ENCODE measurements at places on chromosomes 1 and 21.

GRCh38 chr21:45533846-45534635, 8.2 kb downstream of the SLC19A1 start:
- no peak for DNase-seq

DNA sequence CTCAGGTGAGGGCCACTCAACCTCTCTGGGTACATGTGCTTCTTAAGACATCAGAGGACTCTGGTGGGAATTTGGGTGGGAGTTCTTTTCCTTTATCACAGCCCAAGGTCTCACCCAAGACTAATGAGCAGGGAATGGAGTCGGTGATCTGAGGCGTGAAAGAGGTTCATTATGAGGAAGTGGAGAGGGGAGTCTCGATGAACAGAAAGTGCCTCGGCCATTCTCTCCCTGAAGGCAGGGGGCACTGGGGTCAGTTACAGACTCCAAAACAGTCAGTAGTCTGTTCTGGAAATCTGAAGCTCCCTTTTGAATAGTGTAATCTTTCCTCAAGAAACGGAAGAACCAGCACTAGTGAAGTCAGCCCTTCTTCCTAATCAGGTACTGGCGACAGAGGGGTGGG, 36.2 kb downstream of the HSD3B2 start:
- no peak for DNase-seq

GRCh38 chr1:91863498-91863897, 22.5 kb downstream of the TGFBR3 start:
- DNase-seq, result no peak

- DNase-seq, result no peak
Observed at GRCh38 chr1:87204921-87205320, 123.8 kb upstream of the LMO4 start.

- no peak for DNase-seq
Observed at GRCh38 chr1:37169743-37170275, 135.5 kb upstream of the GRIK3 start.

DNA sequence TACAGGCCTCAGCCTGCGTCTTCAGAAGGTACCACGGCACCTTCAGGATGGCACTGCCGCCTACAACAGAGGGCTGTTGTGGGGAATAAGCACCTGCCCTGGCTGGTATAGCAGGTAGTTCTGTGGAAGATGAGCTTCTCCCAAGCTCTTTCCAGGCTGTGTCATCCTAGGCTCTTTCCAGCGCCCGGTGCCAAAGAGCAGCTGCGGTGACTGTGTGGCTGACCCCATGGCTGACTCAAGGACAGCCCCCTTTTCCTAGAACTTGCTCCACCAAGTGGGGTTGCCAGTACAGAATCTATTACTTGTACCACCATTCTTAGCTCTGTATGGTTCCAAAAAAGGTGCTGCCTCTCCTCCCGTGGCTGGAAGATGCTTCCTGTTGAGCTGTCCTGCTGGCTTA, 21.9 kb upstream of the EVA1B start:
- no peak for DNase-seq

DNA sequence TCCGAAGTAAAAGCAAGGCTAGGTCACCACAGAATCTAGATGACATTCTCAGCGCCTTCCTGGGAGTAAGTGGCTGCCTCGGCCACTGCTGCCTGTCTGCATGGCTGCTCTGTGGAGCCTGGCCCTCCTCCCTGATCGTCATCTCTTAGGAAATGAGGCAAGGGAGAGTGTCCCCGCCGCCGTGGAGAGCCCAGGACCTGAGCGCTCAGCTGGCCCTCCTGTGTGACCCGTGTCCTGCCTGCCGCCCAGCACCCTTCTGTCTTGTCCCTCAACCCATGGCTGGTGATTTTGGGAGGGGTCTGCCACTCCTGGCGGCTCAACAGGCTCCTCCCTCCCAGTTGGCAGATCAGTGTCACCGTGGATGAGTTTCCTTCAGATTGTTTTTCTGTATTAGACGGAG, 156.4 kb upstream of the COL6A1 start:
- DNase-seq, result no peak
